AG09319 (cell line): ENCODE measurements at places on chromosomes 2 and 18.

DNA sequence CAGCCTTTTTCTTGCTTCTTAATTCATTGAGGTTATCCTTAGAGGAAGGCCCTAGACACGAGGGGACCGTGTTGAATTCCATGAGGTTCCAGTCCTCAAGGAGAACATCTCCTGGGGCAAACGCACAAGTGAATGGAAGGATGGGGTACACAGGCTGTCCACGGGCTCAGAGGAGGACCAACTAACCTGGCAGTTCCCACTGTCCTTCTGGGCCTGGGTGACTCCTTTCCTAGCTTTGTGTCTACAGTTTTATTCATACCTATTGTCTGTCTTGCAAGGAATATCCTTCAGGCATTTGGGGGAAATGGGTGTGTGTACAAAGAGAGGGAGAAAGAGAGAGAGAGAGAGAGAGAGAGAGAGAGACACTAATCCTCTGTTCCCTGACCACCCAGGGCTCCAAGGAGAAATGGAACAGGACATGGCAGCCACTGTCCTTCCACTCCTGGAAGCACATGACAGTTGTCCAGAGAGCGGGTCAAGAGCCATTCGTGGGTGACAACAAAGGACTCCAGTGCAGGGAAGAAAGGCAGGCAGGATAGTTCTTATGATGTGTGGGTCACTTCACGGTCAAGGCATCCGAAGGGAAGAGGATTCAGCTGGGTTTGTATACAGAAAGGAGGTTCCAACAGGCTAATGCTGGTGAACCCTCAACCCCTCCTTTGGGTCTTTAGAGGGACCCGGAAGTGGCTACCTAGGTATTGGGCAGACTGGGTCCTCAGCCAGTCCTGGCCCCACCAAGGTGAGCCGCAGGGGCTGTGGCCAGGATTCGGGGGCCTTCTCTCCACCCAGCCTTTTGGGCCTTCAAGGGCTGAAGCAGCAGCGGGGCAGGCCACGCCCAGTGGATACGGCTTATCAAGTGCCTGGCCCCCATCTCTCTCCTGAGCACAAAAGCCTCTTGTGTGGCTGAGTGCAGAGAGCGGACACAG is 150.6 kb downstream of the MYCN start:
- DNase-seq = no peak

DNA sequence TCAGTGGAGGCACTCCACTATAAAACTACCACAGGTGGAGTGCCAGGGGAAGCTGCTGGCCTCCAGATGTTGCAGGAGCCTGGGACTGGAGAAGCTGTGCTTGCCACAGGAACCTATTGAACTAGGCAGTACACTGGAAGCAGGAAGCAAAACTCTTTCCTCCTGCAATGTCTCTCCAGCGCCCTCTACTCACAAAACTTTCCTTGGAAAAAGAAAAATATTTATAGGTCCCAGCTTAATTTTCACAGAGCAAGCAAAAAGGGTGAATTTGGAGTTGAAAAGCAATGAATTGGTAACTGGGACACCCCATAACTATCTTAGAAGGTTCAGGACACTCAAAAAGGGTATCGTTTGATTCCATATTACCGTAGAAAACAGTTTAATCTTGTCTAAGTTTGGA is 33.2 kb upstream of the REEP1 start:
- no peak for DNase-seq

DNA sequence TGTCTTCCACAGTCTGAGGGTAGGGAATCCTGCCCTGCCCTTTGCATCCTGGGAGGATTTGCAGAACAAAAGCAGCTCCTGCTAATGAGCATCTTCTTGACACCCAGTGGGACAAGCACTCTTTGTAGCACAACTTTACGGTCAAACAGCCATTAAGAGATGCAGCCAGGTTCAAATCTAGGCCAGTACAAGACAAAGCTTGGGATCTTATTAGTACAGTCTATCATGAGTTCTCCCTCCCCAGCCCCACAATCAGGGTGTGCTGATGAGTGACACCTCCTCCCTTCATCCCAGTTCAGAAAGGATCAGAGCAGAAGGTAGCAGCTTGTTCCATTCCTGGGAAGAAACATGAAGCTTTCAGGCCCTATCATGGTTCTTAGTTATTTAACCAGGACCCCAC is 41.9 kb downstream of the MARCO start:
- no peak for DNase-seq

DNA sequence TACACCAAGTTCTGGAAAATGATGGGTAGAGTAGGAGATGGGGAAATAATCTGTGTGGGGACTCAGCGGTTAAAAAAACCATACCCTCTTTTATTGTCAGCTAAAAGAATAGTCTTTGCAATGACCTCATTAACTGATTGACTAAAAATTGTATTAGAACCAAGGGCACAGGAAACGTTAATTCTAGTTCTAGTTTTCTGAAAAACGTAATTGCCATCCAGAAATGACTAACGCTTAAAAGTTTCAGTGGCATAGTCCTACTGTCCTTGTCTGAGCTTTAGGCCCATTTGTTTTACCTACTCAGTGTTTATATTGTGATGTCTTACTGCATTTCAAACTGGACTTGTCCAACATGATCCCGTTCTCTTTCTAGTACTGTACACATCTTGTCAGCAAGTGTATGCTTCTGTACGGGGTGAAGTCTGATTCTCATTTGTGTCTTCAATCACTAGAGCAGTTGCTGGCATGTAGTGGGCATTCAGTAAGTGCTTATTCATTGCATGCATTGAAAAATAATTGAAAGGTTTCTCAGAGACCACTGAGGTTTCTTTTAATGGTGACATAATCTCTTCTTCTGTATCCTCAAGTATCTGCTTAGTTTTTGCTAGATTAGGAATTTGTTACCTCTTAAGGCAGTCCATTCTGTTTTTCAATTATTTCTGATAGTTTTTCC is 81.5 kb downstream of the ZNF407 start:
- DNase-seq = no peak

DNA sequence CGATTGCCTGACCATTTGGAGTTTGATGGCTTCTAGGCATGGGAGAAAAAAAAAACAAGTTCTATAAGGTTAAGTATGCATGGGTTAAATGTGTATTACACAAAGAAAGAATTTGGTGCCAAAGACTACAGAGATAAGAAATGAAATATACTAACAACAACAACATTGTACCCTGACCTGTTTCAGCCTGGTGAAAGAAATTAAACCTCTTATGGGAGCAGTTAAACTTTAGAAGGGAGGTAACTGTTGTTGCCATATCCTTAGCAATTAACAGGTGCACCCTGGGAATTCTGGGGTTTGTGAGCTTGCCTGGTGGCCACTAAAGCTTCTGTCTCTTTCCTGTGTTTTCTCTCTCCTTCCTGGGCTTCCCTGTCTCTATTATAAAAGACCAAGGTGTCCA is 6.5 kb upstream of the IFIH1 start:
- no peak for DNase-seq

GRCh38 chr18:615092-615521 is 18.3 kb downstream of the CLUL1 start:
- no peak for DNase-seq

GRCh38 chr2:16318051-16318450 is 347.6 kb downstream of the CYRIA start:
- no peak for DNase-seq

DNA sequence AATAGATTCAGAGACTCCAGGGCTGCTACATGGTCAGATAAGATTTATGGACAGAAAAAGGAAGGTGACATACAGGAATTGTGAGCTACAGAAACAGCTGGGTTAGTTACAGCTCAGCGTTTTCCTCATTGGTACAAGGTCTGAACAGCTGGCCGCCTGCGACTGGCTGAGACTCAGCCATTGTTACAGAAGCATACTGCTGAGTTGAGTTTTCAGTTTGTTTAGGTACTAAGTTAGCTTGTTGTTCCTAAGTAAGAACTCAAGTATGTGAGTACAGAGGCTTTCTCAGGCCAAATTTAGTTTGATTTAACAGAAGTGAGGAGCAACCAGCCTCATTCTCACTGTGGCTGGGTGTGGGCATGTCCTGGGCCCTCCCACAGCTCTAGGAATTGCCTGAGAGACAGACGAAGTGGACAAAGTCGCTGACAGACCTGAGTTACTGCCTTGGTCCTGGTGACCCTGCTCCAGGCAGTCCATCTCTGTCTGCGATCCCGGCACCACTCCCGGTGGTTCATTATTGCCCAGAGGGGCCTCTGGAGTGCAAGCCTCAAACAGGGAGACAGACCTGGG is 27.8 kb upstream of the RHOB start:
- no peak for DNase-seq

GRCh38 chr2:17388798-17389197 is 129.4 kb downstream of the RAD51AP2 start:
- DNase-seq = no peak

- DNase-seq = no peak
Measured at GRCh38 chr2:166440313-166440712, 53.7 kb downstream of the SCN7A start.

DNA sequence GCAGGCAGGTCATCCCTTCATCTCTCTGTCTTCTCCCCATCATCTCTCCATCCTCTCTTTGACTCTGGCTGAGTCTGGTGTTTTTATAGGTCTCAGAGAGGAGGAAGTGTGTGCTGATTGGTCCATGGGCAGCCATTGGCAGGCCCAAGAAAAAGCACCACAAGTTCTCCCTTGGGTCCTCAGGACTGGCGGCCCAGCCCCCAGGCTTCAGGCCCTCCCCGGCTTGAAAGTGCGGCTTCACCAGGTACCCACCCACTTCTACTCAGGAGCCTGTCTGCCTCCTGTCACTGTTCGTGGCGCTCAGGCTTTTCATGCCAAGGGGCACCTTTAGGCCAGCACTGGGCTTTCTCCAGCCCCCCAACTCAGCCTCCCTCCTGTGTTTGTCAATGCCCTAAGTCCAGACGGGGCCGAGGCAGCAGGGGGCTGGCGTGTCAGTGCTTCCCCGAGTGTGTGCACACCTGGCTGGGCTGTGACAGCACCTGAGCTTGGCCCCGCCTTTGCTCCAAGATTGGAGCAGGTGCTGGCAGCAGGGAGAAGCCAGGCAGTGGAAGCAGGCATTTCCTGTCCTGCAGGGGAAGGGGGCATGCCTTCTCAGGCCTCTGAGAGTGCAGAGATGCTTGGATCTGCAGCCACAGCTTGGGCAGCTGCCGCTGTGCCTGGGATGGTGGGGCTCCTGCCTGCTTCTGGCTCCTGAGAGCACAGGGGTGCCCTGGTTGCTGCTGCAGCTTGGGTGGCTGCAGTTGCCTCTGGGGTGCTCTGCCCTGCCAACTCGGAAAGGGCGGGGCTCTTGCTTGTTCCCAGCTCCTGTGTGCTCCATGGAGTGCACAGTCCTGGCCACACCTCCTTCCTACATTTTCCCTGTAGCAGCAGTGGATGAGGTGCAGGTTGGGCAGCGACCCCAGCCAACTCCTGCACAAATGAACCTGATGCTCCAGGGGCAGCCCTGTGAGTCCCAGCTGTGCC is 34.1 kb downstream of the FBXO48 start:
- DNase-seq = no peak

DNA sequence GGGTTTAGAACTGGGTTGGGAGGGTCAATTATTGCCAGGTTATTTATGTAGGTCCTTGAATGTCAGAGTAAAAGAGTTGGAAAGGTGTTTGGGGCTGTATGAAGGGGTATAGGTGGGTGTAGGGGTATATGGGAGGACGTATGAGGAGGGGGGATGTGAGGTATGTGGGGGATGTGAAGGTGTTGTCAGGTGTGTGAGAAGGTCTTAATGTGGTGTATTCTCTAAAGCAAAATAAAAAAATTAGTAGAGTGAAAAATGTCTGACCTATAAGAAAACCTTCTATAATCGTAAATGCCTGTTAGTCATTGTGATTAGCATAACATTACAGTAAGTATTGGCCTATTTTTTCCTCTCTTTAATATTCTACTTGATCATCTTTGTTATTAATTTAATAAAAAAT is 25.1 kb downstream of the ACVR2A start:
- no peak for DNase-seq

- DNase-seq = no peak
Measured at GRCh38 chr2:197672371-197672893, 3.0 kb downstream of the RFTN2 start.

DNA sequence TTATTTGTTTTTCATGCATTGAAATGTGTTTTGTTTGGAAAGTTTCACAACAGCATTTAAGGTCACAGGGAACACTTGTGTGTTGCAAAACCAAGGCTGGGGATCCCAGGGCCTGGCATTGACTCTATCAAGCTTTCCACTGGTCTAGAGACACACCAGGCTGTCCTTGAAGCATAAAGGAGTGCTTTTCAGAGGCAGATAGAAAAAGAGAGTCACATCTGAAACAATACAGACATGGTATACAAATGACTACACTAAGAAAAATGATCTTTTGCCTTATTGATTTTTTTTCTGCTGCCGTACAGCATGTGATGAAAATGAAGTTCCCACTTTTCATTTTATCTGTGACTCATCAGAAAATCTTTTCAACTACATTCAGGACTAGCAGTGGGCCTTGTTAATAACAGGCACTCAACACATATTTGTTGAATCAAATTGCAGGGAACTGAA is 61.9 kb upstream of the ZCCHC2 start:
- no peak for DNase-seq

GRCh38 chr2:96264086-96264485 is 1.7 kb downstream of the TMEM127 start:
- DNase-seq = no peak

DNA sequence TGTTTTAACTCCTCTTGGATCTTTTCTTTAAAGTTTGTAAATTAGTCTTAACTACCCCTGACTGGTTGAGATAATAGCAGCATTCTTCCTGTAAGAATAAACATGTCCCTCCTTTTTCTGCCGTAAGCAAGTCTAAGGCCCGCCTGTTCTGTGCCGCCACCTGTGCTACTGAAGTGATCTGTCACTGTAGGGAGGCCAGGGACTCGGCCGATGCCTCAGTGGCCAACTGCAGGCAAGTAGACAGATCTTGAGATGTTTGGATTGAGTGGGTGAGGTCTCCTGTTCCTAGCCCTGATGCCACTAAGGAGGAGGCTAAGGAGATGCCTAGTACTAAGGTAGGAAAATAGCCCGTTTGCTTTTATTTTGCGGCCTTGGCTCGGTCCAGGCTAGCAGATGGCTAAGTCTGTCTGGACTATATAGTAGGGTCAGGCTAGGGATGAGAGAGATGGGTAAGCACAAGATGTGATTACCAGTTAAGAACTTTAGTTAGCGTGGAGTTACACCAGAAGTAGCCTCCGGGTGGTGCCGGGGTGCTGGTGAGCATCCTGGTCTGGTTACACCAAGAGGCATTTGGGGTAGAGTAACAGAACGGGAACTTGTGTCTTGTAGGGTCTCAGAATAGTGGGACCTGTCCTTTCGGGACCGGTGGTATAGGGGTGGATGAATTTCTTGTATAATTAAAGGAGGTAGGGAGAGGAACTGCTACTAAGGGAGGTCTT is 584.2 kb downstream of the SUCLG1 start:
- DNase-seq = no peak

GRCh38 chr18:37335409-37335736 is 230.2 kb downstream of the CELF4 start:
- DNase-seq = no peak

- no peak for DNase-seq
Measured at GRCh38 chr2:39949131-39949530, 170.1 kb upstream of the THUMPD2 start.

- DNase-seq = no peak
Measured at GRCh38 chr2:43219383-43220228, 6.8 kb downstream of the ZFP36L2 start.
